Left renal cortex interstitium (tissue), 4 donors: ENCODE measurements at places on chromosomes 16 and 17.

DNA sequence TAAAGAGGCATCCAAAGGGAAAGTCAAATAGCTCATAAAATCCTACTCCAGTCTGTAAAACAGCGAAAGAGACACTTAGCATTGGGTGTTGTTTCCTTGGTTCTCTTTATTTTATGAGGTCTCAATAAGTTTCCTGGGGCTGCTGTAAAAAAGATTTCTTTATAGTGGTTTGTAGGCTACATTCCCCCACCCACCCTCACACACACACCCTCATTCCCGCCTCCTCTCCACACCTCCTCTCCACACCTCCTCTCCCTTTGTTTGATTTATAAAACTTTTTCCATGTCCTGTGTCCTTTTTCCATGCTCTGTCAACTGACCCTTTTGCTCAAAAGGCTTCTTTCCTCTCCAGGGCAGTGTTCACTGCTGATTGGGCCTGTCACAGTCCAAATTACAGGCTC is 178.9 kb upstream of the SOX9 start:
- DNase-seq = no peak

DNA sequence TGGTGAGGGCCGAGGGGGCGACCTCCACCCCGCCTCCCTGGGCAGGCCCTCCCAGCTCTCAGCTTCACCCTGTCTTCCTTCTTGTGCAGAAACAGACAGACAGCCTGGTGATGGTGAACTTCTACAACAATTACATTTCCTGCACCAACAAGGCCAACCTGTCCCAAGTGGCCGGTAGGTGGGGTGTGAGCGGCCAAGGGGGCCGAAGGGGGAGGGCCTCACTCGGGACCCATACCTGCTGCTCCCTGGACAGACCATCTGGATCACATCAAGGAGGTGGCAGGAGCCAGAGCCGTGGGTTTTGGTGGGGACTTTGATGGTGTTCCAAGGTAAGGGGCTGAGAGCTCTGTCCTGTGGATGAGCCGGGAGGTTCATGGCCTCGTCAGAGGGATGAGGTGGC is 20.1 kb downstream of the CHMP1A start:
- no peak for DNase-seq

DNA sequence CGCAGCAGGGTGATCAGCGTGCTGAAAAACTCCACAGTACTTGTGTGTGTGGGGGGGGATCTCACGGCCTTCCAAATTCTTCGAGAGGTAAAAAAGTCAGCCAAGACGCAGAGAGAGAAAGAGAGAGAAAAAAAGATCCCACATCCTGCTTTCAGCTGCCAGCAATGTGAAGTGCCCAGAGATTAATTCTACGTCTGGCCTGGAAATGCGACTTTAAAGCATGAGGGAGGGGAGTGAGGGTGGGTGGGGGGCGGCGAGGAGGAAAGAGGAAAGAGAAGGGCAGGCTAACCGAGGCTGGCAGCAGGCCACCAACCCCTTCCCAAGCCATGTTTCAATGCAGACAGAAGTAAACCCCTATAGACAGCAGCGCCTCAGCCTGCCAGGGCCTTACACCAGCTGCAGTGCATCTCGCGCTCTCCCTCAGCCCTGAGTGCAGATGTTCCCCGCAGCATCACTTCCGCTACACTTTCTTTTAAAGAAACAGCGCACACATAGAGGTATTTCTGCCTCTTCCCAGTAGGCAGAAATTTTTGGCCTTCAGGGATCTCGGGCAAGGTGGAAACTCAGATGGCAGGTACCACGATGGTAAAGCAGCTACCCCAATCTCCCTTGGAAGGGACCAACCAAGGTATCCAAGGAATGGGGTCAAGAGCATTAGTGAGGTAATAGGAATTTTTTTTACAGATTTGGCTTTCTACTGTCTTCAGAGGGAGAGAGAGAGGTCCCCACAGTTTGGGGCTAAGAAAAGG is 87.8 kb downstream of the SMG6 start:
- no peak for DNase-seq

DNA sequence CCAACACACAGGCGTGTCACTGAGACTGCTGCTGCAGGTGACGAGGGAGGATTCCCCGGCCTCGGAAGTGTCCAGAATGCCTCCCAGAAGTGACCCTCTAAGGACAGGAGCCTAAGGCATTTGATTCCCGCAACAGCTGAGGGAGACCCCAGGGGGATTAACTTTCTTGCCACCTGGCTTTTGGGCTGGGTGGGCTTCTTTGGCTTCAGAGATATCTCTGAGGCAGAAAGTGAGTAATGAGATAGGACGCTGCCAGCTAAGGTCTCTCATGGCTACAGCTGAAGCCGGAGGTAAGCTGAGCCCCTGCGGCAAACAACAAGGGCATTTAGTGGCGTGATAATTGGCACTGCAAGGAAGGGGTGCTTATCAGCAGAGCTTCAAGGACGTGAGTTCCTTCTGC is 17.0 kb downstream of the DRC3 start:
- no peak for DNase-seq

- no peak for DNase-seq
Measured at GRCh38 chr17:62618647-62619416, 8.6 kb upstream of the MRC2 start.

GRCh38 chr16:85146922-85147651 is 34.8 kb upstream of the CIBAR2 start:
- no peak for DNase-seq

- no peak for DNase-seq
Measured at GRCh38 chr16:84109598-84110335, 7.0 kb downstream of the MBTPS1 start.

- no peak for DNase-seq
Measured at GRCh38 chr16:68503334-68503733, 35.8 kb upstream of the ZFP90 start.

- DNase-seq = no peak
Measured at GRCh38 chr17:73455767-73456166, 144.0 kb upstream of the CDC42EP4 start.

GRCh38 chr16:84887207-84887606 is 67.4 kb downstream of the CRISPLD2 start:
- no peak for DNase-seq

DNA sequence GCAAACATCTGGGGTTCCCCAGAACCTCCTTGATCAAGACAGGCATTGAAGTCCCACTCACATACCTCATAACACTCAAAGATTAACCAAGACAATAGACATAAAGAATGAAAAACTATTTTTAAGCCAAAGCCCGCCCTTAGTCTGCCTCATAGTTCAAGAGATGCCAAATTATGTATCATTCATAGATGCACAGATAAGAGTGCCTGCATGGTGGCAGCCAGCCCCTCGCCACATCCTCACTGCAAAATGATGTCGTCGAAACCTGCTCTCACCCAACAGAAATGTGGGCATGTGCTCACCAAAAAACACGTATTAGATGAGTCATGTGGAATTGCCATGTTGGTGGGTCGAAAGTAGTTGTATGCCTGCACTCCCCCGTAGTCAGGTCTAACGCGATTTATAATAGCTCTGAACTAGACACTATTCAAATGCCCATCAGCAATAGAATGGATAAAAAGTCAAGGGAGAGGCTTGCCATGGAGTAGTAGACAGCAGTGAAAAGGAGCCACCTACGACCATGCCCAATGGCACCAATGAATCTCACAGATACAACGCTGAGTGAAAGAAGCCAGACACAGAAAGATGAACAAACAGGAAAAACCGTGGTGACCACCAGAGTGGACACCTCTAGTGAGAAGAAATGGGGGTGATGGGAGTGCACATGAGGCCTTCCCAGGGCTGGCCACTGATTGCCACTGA is 64.8 kb downstream of the C16orf95 start:
- DNase-seq = no peak

GRCh38 chr17:81074875-81075274 is 39.9 kb downstream of the BAIAP2 start:
- no peak for DNase-seq

- DNase-seq = no peak
Measured at GRCh38 chr17:17748604-17749003, 67.3 kb downstream of the RAI1 start.

- DNase-seq = no peak
Measured at GRCh38 chr17:79538291-79538690, 72.6 kb downstream of the RBFOX3 start.

DNA sequence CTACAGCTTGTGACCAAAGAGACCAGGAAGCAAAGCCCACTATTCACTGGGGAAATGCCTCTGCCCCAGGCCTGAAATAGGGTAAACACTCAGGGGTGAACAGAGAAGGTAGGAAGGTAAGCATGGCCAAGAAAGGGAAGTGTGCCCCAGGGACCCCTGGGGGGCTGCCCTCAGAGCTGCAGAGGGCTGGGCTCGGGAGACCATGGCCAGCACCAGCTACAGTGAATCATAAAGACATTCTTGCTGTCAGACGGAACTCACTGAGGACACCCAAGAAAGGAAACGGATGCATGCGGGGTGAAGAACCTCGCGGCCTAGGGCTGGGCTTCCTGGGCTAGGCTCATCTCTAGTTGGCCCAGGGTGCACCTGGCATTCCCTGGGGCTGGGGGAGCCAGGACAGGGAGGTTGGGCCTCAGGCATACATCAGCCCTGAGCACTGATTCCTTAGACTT is 9.6 kb downstream of the HIC1 start:
- DNase-seq = no peak

DNA sequence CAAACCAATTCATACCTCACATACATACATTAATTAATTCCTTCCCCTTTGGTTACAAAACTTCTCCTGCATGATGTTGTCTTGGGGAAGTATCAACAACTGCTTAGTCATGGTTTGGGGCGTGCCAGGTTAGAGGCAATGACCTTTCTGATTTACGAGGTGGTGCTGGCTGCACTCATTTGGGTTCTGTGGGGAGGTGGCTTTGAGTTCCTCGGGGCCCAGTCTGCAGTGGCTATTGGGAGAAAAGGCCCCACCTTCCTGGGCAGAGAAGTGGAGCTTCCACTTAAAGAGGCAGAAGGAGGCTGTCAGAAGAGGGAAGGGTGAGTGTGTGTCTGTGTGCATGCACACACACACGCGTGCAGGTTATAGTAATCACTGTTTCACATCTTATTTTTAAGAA is 10.2 kb upstream of the ETV4 start:
- DNase-seq = no peak

- DNase-seq = no peak
Measured at GRCh38 chr17:83127431-83128160, 48.2 kb downstream of the METRNL start.

- no peak for DNase-seq
Measured at GRCh38 chr16:86477642-86478041, 32.7 kb upstream of the FOXF1 start.

GRCh38 chr16:55492756-55493380 is 13.9 kb downstream of the MMP2 start:
- no peak for DNase-seq

GRCh38 chr17:50938821-50939541 is 72.8 kb upstream of the TOB1 start:
- DNase-seq = no peak

DNA sequence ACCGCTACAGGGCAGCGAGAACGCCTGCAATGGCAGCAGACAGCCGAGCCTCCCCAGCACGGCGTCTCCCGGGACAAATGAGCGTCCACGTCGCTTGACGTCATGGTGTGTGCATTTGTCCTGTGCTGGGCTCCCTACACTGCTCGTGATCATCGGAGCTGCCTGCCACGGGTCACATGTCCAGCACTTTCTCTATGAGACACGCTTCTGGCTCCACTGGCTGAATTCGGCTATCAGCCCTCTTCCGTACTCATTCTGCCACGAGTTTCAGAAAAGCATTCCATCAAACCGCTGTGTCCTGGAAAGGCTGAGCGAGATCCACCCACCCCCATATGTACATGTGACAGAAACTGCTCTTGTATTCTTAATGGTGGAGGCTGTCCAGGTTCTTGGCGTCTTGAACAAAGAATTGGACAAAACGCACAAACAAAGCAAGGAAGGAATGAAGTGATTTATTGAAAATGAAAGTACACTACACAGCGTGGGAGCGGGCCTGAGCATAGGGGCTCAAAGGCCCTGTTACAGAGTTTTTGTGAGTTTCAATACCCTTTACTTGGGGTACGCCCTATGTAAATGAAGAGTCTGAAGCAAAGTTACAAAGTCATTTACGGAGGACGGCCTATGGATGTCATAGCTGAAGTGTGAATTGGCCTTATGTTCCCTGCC is 28.5 kb upstream of the SHCBP1 start:
- no peak for DNase-seq

DNA sequence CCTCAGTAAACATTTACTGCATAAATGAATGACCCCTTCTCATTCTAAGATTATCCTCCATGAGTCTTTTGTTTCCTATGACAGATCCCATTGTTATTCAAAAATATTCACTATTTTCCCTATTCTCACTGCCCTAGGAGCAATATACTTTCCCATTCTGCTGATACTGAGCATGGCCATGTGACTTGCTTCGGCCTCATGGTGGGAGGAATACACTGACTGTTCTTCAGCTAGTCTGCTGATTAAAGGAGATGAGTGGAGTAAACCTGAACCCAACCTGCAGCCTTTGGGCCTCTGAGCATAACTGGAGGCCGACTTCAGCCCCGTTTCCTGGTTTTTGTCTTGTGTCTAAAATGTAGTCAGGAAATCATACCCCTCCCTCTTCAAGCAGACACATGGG is 531.8 kb upstream of the SALL1 start:
- DNase-seq = no peak
